Endodermal cell (in vitro differentiated cells): ENCODE measurements at places on chromosomes 4 and X. TPM values are rescaled to one million over a fixed set of nuclear protein-coding genes. Genes with fewer than 3 reads are reported as not detected.

DNA sequence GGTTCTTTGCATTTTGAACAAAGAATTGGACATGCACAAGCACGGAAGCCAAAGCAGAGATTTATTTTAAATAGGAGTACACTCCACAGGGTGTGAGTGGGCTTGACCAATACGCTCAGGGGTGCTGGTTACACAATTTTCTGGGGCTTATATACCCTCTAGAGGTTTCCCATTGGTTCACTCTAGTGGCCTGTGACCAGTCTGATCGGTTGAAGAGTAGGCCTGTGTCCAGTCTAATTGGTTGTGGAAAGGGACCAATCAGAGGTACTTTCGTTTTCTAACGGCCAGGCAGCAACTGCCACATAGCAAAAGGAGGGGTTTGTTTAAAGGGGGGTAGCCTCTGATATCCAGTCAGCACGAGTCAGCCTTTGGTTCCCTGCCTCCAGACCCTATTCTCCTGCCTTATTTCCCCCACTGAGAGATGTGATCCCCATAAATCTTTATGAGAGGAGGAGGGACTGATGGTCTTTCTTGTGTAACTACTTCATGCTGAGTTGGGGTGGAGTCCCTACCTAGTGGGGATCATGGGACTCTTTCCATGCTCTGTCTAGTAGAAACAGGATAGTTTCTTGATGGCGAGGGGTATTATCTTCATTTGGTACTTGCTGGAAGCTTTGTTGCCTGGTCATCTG, 11.3 kb upstream of the AREG start:
- peak; percentile 21 for DNase-seq

- no peak for DNase-seq
These were observed 628.8 kb downstream of the SPRY1 start for GRCh38 chr4:124025428-124025827.

DNA sequence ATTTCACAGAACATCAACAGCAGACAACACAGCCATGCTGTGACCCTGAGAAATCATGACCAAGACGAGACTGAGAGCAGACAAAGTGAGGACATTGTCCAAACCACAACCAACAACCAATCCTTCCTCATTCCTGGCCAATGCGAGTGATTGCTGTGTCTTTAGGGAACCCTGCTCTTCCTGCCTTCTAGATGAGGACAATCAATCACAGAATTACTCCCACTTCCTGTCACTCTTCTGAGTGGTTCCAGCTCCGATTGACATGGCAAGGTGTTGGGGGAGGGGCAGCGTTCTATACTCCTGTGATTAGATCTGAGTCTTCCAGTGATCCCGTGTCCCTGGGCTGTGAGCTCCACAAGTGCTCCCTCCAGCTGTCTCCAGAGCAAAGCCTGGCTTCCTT, 227.8 kb downstream of the STIM2 start:
- DNase-seq, result peak; percentile 54

- no peak for DNase-seq
These were observed 41.0 kb downstream of the PCDH10 start for GRCh38 chr4:133190098-133190497.

DNA sequence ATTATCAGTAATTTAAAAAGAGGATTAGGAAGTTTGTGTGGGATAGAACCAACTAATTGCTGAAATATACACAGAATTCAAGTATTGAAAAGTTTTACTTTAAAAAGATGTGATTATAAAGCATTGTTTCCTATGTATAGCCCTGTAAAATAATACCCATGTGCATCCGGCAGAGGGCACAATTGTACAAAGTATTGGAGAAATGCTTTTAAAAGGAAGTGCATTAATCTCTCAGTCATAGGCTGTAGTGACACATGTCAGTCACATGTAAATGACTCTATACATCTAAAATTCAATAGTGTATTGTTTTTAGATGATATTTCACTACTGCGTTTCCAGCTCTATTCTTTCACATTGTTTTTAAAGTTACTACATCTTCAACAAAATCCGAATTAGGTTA, 9.7 kb upstream of the GEMIN8 start:
- peak; percentile 66 for DNase-seq

Gene PRICKLE3
- 12.0 to 22.4 TPM (median 14.8 TPM) in 3 replicates for total RNA-seq

Gene BEX2
- total RNA-seq, result 23.6 and 25.1 TPM in 2 replicates

GRCh38 chr4:180637616-180638015, 1605.6 kb upstream of the TENM3 start:
- DNase-seq, result no peak

Gene GPM6B
- total RNA-seq, result 61.1 and 65.3 TPM in 2 replicates

Gene TCEAL7
- 5.3 TPM in 2 replicates for total RNA-seq

GRCh38 chrX:143642426-143642825, 6.5 kb upstream of the SLITRK4 start:
- no peak for DNase-seq

DNA sequence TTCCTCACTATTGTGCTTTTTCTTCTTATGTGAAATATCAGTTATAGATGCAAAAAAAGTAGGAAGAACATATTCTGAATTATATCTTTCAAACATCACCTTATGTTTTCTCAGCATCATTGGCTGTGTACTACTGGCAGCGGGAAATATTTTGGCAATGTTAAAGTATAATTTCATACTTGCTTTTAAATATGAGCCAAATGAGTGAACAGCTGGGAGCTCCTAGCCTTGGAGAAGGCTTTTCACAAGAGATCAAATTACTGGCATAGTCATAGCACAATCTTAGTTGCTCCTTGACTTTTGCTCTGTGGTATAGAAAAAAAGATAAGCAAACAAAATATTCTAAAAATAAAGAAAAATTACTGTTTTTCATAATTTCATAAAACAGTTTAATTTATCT, 1575.8 kb upstream of the PABPC4L start:
- no peak for DNase-seq

DNA sequence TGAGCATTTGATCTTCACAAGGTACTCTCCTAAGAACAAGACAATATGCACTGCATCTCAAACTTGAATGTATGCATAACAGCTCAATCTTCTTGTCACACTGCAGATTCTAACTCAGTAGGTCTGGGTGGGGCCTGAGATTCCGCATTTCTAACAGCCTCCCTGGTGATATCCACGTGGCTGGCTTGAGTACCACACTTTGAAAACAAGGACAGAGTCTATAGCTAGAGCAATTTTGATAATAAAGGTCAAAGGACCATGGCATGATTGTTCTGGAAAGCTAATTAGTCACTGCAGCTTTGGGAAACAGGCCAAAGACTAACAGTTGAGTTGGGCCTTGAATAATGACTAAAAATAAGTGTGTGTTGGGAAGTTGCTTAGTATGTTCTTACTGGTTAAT, 213.3 kb downstream of the GBA3 start:
- DNase-seq, result no peak

Gene ENPEP
- total RNA-seq, result 4.1 and 4.6 TPM in 2 replicates

Gene DMP1
- total RNA-seq, result 0.09 and 0.11 TPM in 2 replicates

GRCh38 chr4:145341381-145341780, 140.3 kb upstream of the SMAD1 start:
- DNase-seq, result no peak

- DNase-seq, result no peak
These were observed 234.1 kb downstream of the ANKRD50 start for GRCh38 chr4:124478470-124478869.

DNA sequence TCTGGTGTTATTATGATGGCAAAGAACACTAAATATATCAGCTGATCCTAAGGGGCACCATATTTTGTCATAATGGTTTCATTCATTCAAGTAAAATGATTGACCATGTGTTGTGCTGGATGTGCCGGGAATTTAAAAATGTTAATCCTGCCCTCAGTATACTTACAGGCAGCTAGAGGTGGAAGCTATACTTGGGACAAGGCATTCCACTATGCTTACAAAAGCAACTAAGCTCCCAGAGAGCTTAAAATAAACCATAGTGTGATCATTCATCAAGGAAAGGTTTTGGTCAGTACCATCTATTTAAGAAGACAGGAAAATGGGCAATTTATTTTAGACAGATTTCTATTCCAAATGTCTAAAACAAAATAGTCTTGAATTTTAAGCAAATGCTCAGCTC, 46.4 kb downstream of the NR3C2 start:
- no peak for DNase-seq
